Activated naive CD8-positive, alpha-beta T cell treated with anti-CD3 and anti-CD28 coated beads, Interleukin-2, amount 10 ng/mL, durations not matched to agents 7 days and 5 days (primary cell): ENCODE measurements at places on chromosomes 7 and 10. TPM values are rescaled to one million over a fixed set of nuclear protein-coding genes. Genes with fewer than 3 reads are reported as not detected.

- peaks cover 63% of the 10 kb centered on the region for H3K36me3 ChIP-seq
- H3K4me3 ChIP-seq, result peak overlapping the region; percentile 99
- DNase-seq, result peak; percentile 83
- H3K27me3 ChIP-seq, result no peaks in the 10 kb centered on the region
- H3K4me1 ChIP-seq, result peaks cover 38% of the 10 kb centered on the region
These were observed 505 bp downstream of the HNRNPA2B1 start for GRCh38 chr7:26200038-26200443.

DNA sequence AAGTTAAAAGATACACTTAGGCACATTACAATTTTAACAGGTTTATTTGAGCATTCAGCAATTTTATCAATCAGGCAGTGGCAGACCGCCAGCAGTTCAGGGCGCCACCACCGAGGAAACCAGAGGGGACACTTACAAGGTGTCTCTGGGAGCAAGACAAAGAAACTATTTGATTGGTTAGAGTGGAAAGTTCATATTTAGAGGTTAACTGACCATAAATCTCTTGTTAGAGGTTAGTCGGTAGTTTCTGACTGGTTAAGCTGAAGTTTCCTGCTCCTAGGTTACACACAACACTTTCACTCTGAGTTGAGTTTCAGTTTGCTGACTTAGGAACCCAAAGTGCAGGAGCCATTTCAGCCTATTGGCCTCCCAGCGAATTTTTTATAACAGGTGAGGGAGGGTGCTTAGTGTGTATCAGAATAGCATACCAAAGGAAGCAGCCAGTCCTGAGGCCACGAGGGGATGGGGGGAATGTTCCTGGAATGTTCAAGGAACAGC lies 10.8 kb upstream of the PVRIG start:
- DNase-seq, result peak; percentile 61
- H3K27ac ChIP-seq, result peak overlapping the region; percentile 87
- H3K4me1 ChIP-seq, result peaks cover 44% of the 10 kb centered on the region

CACNB2 gene
- not detected for total RNA-seq

IQUB gene
- total RNA-seq, result not detected

DNA sequence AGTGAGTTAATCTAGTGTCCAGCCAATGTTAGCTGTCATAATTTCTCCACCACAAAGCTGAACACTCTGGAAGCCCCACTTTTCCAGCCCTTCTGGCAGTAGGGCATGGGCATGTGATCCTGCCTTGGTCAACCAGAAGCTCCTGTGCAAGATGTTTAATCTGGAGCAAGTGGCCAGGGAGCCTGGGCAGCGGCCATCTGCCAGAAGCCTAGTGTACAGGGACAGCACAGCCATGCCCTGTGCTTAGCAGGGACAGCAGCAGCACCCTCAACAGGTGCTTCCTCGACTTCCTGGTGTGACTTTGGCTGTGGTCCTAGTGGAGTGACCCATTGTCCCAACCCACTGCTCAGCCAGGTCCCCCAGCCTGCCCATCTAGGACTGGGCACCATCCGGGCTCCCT lies 10.3 kb downstream of the RBP3 start:
- no peaks in the 10 kb centered on the region for H3K4me1 ChIP-seq
- DNase-seq, result no peak
- H3K27ac ChIP-seq, result no peak overlapping the region
- H3K27me3 ChIP-seq, result peaks cover 2% of the 10 kb centered on the region
- H3K36me3 ChIP-seq, result no peaks in the 10 kb centered on the region

GRCh38 chr7:28958235-28958979 lies at the start of gene TRIL:
TSS of gene TRIL (minus strand) at chr7:28958330. CDS start at chr7:28958046, 284 bp downstream.
- peak within 1 kb of the TSS; percentile 36 for H3K27ac ChIP-seq
- H3K4me1 ChIP-seq, result peaks cover 6% of the 10 kb centered on the region
- peaks cover 2% of the 10 kb centered on the region for H3K36me3 ChIP-seq
- H3K27me3 ChIP-seq, result peaks cover 55% of the 10 kb centered on the region
- peak within 1 kb of the TSS; percentile 40 for H3K4me3 ChIP-seq
- DNase-seq, result peak; percentile 40

VAX1 gene
- total RNA-seq, result not detected

CCDC172 gene
- not detected for total RNA-seq

- no peaks in the 10 kb centered on the region for H3K27me3 ChIP-seq
- no peaks in the 10 kb centered on the region for H3K4me1 ChIP-seq
- H3K36me3 ChIP-seq, result peaks cover 18% of the 10 kb centered on the region
- H3K27ac ChIP-seq, result no peak overlapping the region
These were observed 74.2 kb downstream of the MGMT start for GRCh38 chr10:129541200-129541599.

HTRA1 gene
- not detected for total RNA-seq

DNA sequence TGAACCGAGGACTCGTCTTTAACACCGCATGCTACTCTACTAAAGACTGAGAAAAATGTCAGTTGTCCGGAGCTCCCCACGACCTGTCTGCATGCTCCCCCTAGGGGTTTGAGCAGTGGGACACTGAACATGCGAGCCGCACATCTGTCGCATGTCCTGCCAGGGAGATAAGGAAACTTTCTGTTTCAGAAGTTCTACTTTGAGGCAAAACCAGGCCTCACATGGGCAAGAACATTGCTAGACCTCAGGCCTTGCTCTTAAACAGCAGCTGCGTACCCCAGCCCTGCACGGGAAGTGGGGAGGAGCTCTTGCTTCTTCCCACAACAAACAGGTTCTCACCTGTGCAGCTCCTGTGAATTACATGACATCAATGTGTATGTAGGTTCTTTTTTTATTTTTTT lies 30.3 kb upstream of the HERPUD2 start:
- H3K27me3 ChIP-seq, result no peaks in the 10 kb centered on the region
- peak overlapping the region; percentile 74 for H3K4me3 ChIP-seq
- DNase-seq, result peak; percentile 69
- H3K36me3 ChIP-seq, result no peaks in the 10 kb centered on the region

- no peak for DNase-seq
- peaks cover 21% of the 10 kb centered on the region for H3K27me3 ChIP-seq
- no peak overlapping the region for H3K27ac ChIP-seq
- no peaks in the 10 kb centered on the region for H3K36me3 ChIP-seq
These were observed 68.9 kb upstream of the FRMD4A start for GRCh38 chr10:14399641-14400040.

DNA sequence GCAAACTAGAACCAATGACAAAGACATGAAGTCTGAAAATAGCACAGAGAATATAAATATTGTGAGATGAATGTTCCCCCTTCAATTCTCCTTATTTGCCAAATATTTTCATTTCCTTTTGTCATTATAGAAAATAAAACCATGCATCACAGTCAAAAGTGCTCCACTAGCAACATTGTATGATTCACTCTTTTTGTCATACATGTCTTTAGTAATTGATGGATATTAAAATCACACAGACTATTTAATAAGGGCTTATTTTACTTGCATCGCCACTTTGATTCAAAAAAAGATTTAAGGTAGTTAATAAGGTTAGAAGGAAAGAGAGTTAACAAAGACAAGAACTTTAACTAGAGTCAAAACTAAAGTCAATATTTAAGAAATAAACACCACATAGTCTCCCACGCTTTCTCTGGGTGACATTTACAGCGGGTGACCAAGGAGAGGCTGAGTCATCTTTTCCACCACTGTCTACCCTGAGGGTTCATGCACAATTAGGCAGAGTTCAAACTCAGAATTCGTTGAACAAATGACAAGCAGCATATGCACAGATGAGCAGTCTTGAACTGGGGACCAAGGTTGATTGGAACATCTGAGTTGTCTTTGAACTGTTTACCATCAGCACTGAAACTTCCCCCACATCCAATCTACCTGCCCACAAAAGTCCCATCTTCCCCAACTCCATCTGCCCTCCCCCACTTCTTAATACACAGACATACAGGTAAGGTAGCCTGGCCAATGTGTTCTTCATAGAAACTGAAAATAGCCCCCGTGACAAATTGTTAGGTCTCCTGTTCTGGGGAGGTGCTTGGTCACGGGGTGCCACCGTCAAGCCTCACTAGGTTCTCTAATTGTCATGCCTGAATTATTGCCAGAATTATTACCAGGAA lies 42.5 kb downstream of the C7orf25 start:
- no peaks in the 10 kb centered on the region for H3K36me3 ChIP-seq
- no peak for DNase-seq
- peak overlapping the region; percentile 26 for H3K27ac ChIP-seq
- H3K27me3 ChIP-seq, result peaks cover 2% of the 10 kb centered on the region
- peaks cover 11% of the 10 kb centered on the region for H3K4me1 ChIP-seq

GRCh38 chr7:112143136-112143535 lies 63.1 kb downstream of the DOCK4 start:
- H3K36me3 ChIP-seq, result no peaks in the 10 kb centered on the region
- H3K27ac ChIP-seq, result no peak overlapping the region
- no peak overlapping the region for H3K4me3 ChIP-seq
- H3K27me3 ChIP-seq, result peaks cover 6% of the 10 kb centered on the region
- peaks cover 1% of the 10 kb centered on the region for H3K4me1 ChIP-seq
- no peak for DNase-seq

GRCh38 chr10:29805134-29805723 lies 170.5 kb upstream of the SVIL start:
- no peak for DNase-seq
- no peak overlapping the region for H3K27ac ChIP-seq
- no peak overlapping the region for H3K4me3 ChIP-seq
- no peaks in the 10 kb centered on the region for H3K36me3 ChIP-seq

DNA sequence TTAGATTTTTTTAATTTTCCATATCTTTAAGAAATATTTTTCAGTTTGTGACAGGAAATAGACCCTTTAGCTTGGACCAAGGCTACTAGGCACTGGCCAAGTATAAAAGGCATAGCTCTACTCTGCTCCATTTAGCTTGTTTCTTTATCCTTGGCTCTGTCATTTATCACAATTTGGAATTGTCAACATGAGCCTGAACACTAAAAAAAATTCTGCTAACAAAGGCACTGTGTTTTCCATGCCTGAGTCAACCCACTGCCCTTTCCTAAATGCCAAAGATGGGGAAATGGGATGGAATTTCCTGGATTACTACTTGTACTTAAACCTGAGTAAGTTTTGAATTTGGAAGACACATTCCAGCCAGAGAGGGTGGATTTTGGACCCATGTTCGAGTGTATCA lies 128.4 kb downstream of the NSUN6 start:
- no peak overlapping the region for H3K27ac ChIP-seq
- H3K36me3 ChIP-seq, result peaks cover 3% of the 10 kb centered on the region
- no peak for DNase-seq
- H3K27me3 ChIP-seq, result no peaks in the 10 kb centered on the region
- no peaks in the 10 kb centered on the region for H3K4me1 ChIP-seq

DNA sequence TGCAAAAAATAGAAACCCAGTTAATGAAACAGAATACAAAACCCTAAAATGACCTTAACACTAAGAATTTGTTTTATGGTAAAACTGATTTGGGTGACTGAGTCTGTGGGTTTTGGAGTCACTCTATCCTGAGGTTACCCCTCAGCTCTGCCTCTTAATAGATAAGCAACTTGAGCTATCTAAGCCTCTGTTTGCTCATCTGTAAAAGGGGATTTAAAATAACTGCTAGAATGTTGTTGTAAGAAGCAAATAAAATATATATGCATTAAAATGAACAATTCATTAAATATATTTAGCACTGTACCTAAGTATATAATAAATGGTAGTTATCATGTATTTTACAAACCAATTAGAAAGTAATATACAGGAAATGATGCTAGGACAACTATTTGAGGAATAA lies 115.4 kb downstream of the CABCOCO1 start:
- no peak for DNase-seq
- H3K4me1 ChIP-seq, result peaks cover 4% of the 10 kb centered on the region
- H3K27me3 ChIP-seq, result peaks cover 2% of the 10 kb centered on the region

DNA sequence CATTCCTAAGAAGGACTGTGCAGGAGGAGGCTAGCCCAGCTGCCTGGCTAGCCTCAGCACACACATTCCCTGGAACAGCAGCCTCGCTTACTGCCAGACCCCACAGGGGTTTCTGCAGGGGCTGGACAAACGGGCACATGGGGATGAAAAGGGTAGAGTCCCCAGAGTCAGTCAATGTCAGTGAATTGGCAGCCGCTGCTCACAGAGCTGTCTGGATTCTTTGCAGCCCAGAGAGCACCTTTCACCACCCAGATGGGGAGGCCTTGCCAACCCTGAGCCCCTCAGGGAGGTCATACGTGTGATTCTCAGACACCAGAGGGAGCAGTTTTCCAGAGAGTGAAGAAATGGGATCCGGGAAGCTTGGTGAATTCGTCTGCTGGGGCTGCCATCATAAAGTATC lies 143.3 kb downstream of the KCNMA1 start:
- H3K4me1 ChIP-seq, result no peaks in the 10 kb centered on the region
- no peak overlapping the region for H3K27ac ChIP-seq
- no peak for DNase-seq
- no peak overlapping the region for H3K4me3 ChIP-seq

GRCh38 chr7:105487579-105488571 lies 34.2 kb downstream of the PUS7 start:
- H3K36me3 ChIP-seq, result peaks cover 3% of the 10 kb centered on the region
- no peak overlapping the region for H3K4me3 ChIP-seq
- peaks cover 3% of the 10 kb centered on the region for H3K4me1 ChIP-seq

DNA sequence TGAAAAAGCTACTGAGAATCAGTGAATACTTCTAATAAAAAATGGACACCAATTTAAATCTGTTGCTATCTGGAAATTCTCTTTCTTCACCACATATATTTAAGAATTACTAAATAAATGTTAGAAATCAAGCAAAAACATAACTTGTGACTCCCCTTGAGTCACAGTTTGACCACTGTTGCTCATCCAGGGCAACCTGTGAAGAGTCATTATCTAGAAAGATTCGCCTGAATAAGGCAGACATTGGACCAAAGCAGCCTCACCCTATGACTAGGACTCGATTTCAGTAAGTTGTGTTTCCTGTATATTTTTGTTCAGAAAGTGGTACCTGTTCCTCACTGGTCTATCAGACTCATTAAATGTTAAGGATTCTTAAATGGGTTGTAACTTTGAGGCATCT lies 572.4 kb downstream of the ATRNL1 start:
- no peaks in the 10 kb centered on the region for H3K27me3 ChIP-seq
- H3K36me3 ChIP-seq, result no peaks in the 10 kb centered on the region
- no peak for DNase-seq
- no peak overlapping the region for H3K27ac ChIP-seq
- no peaks in the 10 kb centered on the region for H3K4me1 ChIP-seq

TMEM243 gene
- 56.1 TPM for total RNA-seq

- no peaks in the 10 kb centered on the region for H3K36me3 ChIP-seq
- H3K4me1 ChIP-seq, result peaks cover 6% of the 10 kb centered on the region
- no peak overlapping the region for H3K4me3 ChIP-seq
- H3K27ac ChIP-seq, result no peak overlapping the region
These were observed 6.8 kb upstream of the NCOA4 start for GRCh38 chr10:46037107-46037825.

- H3K27me3 ChIP-seq, result peaks cover 17% of the 10 kb centered on the region
- peaks cover 27% of the 10 kb centered on the region for H3K4me1 ChIP-seq
- peak overlapping the region; percentile 53 for H3K27ac ChIP-seq
- no peak for DNase-seq
These were observed 819 bp downstream of the POLD2 start for GRCh38 chr7:44122529-44122928.

DNA sequence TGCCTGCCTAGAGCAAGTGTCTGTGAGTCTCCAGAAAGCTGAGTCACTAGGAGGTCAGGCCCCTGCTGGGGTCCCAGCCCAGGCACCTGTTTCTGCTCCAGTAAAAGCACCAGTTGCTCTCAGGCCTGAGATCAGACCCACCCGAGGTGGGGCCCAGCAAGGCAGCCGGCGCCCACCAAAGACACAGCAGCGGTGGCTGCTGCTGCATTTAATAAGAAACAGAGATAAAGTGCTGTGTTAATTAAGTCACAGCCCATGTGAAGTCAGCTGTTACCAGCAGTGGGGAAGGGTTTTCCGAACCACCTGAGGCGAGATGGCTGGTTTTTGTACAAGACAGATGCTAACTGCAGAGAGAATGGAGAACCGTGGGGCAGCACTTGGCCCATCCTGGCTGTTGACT lies 12.1 kb upstream of the LRRC18 start:
- no peak for DNase-seq
- peaks cover 7% of the 10 kb centered on the region for H3K4me1 ChIP-seq
- no peak overlapping the region for H3K27ac ChIP-seq

TCF7L2 gene
- total RNA-seq, result 1.9 TPM
